ENCODE measurements at places on chromosomes 7 and 10.
A peak's percentile ranks its signal among the peaks of the same experiment; 100 is the strongest.

GRCh38 chr7:14924398-14924797 lies 21.8 kb upstream of the DGKB start:
- no peak for DNase-seq

DNA sequence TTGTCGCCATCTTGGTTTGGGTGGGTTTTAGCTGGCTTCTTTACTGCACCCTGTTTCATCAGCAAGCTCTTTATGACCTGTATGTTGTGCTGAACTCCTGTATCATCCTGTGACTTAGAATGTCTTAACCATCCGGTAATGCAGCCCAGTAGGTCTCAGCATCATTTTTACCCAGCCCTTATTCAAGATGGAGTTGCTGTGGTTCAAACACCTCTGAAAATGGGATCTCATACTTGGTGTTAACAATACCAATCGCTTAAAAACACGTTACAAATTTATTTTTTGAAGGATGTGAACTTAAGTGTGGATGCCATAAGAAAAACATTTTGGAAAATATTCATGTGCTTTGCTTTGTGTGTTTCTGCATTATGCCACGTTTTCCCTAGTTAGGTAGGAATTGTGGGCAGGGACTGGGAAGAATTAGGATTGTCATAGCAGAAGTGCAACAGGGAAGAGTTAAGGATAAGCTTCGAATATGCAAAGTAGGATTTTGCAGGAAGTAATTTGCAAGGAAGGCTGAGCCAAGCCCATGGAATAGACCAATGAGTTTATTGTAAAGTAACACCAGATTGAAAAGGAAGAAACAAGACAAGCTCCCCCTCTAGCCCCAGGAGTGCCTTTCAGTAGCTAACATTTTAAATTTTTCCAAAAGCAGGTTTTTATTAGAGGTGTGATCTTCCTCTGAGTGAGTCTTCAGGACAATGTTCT lies 56.4 kb downstream of the PRR15 start:
- DNase-seq, result no peak

- DNase-seq, result no peak
Measured at GRCh38 chr10:650886-651615, 38.4 kb downstream of the DIP2C start.

DNA sequence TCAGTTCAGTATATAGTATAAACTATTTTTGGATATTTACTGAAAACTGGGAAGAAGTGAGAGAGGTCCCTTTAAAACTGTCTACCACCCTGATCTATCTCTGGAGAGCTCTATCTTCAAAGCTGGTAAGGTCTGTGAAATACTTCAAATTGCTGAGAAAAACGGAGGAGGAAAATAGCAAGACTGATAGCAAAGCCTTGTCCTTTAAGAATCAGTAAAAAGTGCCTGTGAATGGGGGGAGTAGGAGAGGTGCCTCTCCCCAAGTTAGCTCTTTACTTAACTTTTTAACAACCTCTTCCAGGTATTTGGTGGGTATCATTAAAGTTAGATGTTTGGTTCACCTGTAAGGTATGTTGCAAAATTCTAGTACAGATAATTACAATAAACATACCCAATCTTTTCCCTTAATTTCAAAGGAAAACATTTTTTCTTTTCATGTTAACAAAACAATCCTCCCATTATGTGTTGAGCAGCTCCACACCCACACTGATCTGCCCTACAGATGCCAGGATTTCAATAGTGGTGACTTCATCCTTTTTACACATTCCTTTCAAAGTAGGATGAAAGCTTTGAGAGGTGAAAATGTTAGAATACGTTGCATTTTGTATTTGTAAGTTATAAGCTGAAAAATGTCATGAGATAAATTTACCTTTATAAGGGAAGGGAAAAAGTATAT lies 149.2 kb downstream of the CRPPA start:
- no peak for DNase-seq

DNA sequence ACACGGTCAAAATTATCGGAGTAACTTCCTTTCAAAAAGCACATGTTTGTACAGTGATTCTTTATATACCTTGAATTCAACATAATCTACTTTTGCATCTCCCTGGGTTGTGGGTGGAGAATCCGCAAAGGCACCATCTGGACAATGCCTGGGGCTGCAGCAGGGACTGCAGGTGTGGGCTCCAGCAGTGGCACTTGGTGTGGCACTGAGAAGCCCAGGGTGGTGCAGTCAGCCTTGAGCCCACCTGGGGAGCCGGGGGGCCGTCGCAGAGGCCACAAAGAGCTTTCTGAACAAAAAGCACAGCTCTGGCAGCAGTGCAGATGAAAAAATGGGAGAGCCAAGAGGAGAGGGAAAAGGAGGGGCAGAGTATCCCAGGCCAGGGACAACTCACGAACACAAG lies 22.2 kb downstream of the PARD3 start:
- DNase-seq, result no peak

GRCh38 chr10:48542471-48543181 lies 62.2 kb downstream of the ARHGAP22 start:
- DNase-seq, result no peak

DNA sequence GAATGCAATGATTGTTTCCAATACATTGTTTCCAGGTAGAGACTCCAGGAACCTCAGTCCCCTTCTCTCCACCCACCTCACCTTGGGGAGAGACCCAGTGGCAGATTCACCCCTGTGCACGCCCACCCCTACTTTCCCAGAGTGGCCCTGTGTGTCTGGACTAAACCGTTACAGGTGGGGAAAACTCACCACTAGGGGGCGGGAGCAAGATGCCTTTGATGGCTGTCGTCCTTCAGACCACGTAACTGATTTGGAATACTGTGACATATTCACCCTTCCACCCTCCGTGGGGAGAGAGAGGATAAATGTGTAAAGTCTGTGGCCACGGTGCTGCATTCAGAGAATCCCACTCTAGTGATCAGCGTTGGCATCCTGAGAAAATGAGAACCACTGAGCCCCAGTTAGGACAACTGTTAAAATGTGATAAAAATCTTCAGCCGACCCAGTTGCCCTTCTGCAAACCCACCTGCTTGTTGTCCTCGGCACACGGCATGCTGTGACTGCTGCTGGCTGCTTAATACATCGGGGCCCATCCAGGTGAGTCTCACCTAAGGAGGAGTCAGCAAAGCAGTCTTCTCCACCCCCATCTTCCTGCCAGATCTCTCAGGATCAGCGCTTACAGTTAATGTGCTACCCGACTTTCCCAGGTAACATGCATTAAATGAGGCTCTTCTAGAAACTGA lies 41.5 kb upstream of the NMT2 start:
- DNase-seq, result peak; percentile 30

DNA sequence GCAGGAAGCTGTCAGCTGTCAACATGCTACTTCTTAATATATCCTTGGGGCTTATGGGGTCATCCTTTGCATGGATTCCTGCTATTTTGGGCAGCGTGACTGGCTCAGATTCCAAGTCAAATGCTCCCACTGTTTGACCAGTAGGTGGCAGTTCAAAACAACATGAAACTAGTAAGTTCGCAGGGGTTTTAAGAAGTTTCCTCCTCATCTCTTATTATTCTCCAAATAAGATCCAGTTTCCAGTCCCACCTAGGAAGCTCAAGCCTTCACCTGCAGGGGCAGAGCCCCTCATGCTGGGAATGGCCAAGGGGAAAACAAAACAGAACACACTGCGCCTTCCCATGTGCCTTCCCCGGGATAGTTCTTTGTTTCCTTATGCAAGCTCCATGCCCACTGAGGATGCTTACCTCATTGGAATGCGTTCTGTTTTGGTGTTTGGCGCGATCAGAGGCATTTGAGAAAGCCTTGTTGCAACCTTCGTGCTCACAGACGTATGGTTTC lies 259.8 kb downstream of the GLI3 start:
- no peak for DNase-seq

DNA sequence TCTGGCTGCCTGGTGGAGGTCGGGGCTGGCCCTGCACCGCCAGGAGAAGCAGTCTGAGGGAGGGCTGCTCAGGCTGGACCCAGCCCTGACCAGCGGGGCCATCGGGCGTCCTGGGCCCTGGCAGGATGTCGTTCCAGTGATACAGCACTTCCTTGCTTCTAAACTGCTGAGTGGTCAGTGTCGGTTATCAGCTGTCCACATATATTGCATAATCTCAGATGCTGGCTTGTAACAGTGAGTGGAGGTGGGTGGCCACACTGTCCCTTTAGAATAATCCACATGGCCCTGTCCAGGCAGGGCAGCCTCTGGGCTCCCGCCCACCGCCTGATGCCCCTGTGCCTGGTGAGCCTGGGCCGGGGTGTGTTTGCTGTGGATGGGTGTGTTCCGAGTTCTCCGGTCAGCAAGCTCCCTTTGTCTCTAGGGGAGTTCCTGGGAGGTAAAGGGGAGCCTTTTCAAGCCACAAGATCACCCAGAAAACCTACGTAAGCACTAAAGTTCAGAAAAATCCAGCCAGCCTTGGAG lies 86.1 kb downstream of the LHPP start:
- no peak for DNase-seq

- no peak for DNase-seq
Measured at GRCh38 chr7:28865601-28866144, 92.5 kb downstream of the TRIL start.

DNA sequence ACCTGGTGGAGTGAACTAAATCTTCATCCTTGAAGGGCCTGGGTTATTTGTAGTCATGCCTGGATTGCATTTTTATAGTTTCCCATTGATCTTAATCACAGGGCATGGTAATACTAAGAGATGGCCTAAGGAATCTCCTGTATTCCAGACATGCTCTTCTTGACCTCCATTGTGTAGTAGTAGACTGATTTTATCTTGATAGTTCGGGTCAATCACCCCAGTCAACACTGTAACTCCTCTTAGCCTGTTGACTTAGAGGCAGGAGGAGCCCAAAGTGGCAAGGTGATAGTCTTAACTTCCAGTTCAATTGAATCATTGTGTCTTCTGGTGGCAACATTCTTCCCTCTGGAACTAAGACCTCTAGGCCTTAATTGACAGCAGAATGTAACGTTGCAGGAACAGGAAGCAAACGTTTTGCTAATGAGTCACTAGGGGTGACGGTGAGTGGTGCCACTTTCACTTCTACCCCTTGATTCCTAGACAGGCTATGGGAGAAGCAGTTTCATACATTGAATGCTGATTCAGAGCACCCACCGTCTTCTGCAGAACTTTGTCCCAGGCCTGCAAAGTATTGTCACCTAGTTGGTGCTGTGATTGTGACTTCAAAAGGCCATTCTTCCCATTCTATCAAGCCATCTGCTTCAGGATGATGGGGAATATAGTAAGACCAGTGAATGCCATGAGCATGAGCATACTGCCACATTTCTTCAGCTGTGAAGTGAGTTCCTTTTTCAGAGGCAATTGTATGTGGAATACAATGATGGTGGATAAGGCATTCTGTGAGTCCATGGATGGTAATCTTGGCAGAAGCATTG lies 24.0 kb upstream of the PAPSS2 start:
- DNase-seq, result no peak

GRCh38 chr10:120966657-120967045 lies 115.5 kb downstream of the WDR11 start:
- DNase-seq, result no peak

- DNase-seq, result no peak
Measured at GRCh38 chr10:108427146-108427545, 1262.6 kb upstream of the SORCS1 start.

DNA sequence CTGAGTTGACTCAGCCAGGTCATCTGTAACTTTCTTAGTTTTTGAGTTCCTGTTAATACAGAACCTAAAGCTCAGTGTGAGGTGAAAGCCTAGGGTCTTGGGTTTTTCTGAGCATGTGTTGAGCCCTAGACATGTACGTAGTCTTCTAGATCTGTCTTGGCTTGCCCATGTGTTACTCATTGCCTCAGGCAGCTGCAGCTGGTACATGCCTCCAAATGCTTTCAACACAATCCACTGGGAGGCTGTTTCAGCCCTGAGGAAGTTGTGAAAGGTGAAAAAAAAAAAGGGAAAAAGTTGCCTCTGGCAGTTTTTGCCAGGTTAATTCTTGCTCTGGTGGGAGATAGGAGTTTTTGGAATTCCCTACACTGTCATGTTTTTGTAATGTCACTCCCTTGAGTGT lies 134.6 kb downstream of the RNF216 start:
- DNase-seq, result peak; percentile 44

DNA sequence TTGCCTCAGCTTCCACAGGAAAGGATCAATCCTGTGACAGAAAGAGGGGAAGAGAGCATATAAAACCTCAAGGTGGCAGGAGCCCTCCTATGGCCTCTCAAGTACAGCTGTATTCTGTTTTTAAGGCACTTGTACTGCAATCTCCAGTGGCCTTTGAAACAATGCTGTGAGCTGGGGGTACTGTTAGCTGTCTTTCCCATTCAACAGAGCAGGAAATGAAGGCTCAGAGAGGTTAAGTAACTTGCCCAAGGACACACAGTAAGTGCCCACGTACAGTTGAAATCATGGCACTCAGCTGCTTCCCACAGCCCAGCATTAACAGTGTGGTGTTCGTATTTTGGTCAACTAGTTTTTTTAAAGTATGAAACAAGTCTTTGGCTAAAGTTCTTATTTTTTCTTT lies 34.0 kb downstream of the DUSP5 start:
- no peak for DNase-seq
